ENCODE measurements at places on chromosomes 11 and 22. TPM values are rescaled to one million over a fixed set of nuclear protein-coding genes. Genes with fewer than 3 reads are reported as not detected.
A peak's percentile ranks its signal among the peaks of the same experiment; 100 is the strongest.

DNA sequence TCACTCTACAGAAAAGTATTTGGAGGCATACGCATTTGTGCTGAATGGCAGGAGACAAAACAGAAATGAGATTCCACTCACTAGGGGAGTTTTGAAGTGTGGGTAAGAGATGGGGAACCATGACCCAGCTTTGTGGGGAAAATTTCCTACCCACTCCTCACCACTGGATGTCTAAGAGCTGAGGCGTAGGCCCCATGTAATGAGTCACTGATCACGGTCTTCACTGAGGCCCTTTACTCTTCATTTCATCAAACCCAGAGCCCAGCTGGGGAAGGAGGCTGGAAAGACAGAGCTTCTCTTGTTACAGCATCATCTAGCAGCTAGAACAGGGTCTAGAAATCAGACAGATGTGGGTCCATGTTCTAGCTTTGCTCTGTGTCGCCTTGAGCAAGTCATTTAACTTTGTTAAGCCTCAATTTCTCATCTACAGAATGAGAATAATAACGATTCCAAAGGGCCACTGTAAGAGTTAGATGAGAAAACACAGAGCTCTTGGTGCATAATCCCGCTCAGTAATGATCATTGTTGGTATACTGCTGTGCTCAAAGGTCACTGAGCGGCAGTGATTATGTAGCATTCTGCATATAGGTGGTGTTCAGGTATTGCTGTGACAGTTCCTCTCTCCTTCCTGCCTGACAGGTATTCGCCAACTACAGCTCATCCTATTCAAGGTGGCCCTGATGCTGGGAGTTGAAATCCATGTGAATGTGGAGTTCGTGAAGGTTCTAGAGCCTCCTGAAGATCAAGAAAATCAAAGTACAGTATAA lies 97.2 kb downstream of the MICAL2 start:
- no peak overlapping the region for H3K4me3 ChIP-seq
- H3K27ac ChIP-seq = no peak overlapping the region
- DNase-seq = no peak

DNA sequence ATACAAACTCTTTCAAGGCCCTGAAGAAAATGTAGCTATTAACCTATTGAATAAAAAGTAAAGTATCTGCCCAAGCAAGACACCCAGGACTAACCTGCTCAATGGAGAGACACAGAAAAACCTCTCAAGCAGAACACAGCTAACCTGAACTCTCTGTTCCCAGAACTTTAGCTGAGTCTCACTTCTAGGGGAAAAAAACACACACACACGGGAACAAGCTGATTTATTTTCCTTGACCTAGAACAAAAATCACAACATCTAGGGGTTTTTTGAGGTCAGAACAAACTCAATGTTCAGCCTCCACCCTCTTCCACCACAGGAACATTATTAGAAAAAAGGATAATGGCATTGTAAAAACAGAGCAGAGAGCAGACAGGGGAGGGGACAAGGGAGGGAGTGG lies 121.6 kb downstream of the BBOX1 start:
- no peaks in the 10 kb centered on the region for H3K36me3 ChIP-seq
- H3K27ac ChIP-seq = no peak overlapping the region
- no peak overlapping the region for H3K4me3 ChIP-seq

- H3K36me3 ChIP-seq = no peaks in the 10 kb centered on the region
- H3K4me3 ChIP-seq = no peak overlapping the region
- H3K27ac ChIP-seq = no peak overlapping the region
- H3K4me1 ChIP-seq = no peaks in the 10 kb centered on the region
Measured at GRCh38 chr22:36548606-36549005, 19.6 kb upstream of the EIF3D start.

Gene NLRP6
- total RNA-seq = 0.49 TPM

Gene APOA5
- total RNA-seq = not detected

GRCh38 chr22:30113494-30113893 lies 33.2 kb downstream of the HORMAD2 start:
- H3K27me3 ChIP-seq = no peaks in the 10 kb centered on the region
- no peak for DNase-seq
- no peaks in the 10 kb centered on the region for H3K36me3 ChIP-seq
- no peak overlapping the region for H3K27ac ChIP-seq
- no peak overlapping the region for H3K4me3 ChIP-seq

Gene GAS2
- total RNA-seq = 3.2 TPM

Gene PLAAT2
- total RNA-seq = not detected

Gene QSER1
- total RNA-seq = 39.0 TPM

Gene NLRP14
- total RNA-seq = not detected

DNA sequence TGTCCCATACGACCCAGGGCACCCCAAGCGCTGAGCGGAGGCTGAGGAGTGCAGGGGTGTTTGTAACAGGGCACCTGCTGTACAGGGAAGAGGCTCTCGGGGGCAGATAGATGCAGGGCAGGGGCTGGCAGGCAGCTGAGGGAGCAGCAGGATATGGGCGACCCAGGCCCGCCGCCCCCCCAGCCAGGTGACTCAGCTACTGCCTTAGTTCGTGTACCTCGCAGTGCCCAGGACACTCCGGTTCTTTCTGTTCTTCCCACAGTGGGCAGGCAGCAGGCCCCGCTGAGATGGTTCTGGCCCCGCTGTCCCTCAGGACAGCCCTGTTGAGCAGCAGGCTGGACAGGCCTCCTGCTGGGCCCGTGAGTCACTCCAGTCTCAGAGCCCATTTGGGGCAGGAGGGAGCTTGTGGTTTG lies 16.2 kb downstream of the PHLDA2 start:
- H3K27me3 ChIP-seq = no peaks in the 10 kb centered on the region
- H3K4me1 ChIP-seq = peaks cover 42% of the 10 kb centered on the region
- no peak for DNase-seq
- no peaks in the 10 kb centered on the region for H3K36me3 ChIP-seq

Gene ADAMTS15
- total RNA-seq = 12.0 TPM

DNA sequence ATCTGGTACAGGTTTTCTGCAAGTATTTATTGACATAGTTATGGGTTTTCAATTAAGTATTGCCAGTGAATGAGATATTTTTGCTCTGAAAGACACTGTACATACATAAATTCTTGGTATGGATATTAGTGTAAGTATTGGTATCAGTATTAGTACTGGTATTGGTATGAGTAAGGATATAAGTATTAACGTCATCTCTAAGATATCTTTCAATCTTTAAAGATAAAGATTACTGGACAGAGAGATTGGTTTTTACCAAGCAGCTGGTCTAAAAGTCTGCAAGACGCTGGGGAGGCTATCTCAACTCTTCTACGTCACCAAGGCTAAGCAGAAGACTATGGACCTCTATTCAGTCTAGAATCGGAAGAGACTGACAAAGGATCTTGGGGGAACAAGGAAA lies 234.5 kb downstream of the NXPE2 start:
- no peak for DNase-seq
- H3K36me3 ChIP-seq = no peaks in the 10 kb centered on the region
- H3K27ac ChIP-seq = no peak overlapping the region
- H3K4me1 ChIP-seq = no peaks in the 10 kb centered on the region
- H3K27me3 ChIP-seq = no peaks in the 10 kb centered on the region

DNA sequence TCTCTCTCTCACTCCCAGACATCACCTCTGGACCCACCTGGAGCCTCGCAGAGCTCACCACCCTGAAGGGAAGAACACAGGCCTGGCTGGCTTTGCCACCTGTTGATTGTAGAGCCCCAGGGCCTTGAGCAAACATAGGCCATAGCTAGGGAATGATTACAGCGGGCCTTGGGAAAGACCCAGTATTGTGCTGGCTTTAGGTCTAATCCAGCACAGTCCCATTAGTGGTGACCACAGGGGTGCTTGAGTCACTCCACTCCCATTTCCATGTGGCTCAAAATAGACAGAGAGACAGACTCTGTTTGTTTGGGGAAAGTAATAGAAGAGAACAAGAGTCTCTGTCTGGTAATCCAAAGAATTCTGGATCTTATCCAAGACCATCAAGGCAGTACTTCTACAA lies 42.7 kb upstream of the FAM181B start:
- H3K36me3 ChIP-seq = no peaks in the 10 kb centered on the region
- no peak overlapping the region for H3K27ac ChIP-seq
- H3K4me3 ChIP-seq = no peak overlapping the region
- H3K27me3 ChIP-seq = no peaks in the 10 kb centered on the region
- no peaks in the 10 kb centered on the region for H3K4me1 ChIP-seq
- DNase-seq = no peak

DNA sequence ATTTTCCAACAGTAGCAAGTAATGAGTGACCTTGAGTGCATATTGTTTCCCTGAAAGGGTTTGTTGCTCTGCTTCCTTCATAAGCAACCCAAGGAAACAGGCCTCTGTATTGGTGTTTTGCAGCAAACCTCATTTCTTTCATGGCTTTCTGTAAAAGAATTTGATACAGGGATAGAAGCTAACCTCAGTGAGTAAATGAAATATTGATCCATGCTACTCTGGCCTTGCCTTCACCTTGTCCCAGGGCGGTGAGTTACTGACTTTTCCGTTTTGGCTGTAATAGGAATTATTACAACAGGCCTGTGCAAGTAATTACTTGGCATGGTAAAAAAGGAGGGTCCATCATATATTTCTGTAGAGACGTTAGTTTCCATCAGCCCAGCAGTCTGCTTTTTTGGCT lies 130.9 kb upstream of the MPPED2 start:
- no peaks in the 10 kb centered on the region for H3K27me3 ChIP-seq
- H3K4me3 ChIP-seq = no peak overlapping the region
- no peak overlapping the region for H3K27ac ChIP-seq
- H3K36me3 ChIP-seq = no peaks in the 10 kb centered on the region
- no peaks in the 10 kb centered on the region for H3K4me1 ChIP-seq
- no peak for DNase-seq

GRCh38 chr11:104995001-104995408 lies 26.6 kb upstream of the CASP4 start:
- no peak overlapping the region for H3K4me3 ChIP-seq
- no peaks in the 10 kb centered on the region for H3K4me1 ChIP-seq
- DNase-seq = no peak

- peaks cover 47% of the 10 kb centered on the region for H3K4me1 ChIP-seq
- H3K36me3 ChIP-seq = peaks cover 16% of the 10 kb centered on the region
- peak overlapping the region; percentile 57 for H3K27ac ChIP-seq
Measured at GRCh38 chr22:20956258-20957101, 10.6 kb upstream of the AIFM3 start.

DNA sequence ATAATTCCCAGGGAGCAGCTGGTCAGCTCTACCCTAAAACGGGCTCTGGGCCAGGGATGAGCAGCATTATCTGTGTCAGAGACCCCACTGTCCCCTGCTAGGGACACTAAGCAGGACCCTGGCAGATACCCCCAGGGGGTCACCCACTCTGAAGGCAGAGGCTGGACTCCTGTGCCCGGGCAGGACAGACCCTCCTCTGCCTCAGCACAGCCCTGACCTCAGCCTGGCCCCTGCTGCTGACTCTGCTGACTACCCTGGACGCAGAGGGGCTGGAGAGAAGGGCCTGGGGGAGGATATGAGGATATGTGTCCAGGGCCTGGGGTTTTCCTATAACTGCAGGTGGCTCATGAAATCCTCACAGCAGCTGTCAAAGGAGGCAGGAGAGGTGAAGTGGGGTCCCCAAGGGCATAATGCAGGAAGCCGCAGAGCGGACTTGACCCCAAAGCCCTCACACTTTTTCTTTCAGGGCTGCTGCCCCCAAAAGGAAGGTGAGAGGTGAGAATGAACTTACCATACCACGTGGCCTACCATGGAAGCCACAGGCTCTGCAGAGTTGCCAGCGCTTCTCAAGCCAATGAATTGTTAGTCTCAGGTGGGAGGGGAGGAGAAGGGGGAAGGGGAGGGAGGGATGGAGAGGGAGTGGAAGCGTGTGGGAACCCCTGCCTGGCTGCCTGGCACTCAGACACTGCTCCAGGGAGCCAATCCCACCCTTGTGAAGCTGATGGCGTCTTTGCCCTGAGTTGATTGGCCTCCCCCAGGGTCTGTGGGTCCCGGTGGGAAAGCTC lies 76.7 kb upstream of the WNT11 start:
- no peak overlapping the region for H3K4me3 ChIP-seq
- DNase-seq = no peak
- no peaks in the 10 kb centered on the region for H3K4me1 ChIP-seq
- H3K27me3 ChIP-seq = no peaks in the 10 kb centered on the region
- H3K27ac ChIP-seq = no peak overlapping the region

DNA sequence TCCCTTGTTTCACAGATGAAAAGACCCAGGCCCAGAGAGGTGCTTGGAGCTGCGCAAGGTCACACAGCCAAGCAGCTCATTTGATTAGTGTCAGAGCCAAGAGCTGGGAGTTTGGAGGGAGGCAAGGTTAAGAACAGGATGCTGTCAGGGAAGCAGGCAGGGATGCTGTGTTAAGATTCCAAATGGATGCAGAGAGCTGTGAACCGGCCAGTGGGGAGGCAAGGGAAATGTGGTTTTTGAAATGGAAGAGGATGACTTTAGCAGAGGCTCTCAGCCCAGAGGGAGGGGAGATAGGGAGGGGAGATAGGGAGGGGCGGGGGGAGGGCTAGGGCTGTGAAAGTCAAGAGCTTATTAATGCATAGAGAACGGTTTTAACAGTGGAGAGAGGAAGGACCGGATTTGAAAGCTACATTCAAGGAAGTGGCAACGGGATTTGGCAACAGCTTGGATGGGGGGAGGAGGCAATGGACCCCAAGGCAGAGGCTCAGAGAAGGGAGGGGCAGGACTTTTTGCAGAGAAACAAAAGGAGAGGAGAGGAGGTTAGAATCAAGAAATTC lies 13.0 kb downstream of the RTN4RL2 start:
- H3K36me3 ChIP-seq = no peaks in the 10 kb centered on the region
- no peak overlapping the region for H3K27ac ChIP-seq
- no peak overlapping the region for H3K4me3 ChIP-seq
- peaks cover 22% of the 10 kb centered on the region for H3K4me1 ChIP-seq

Gene CHST1
- total RNA-seq = 2.0 TPM

Gene TMEM191C
- 8.3 TPM for total RNA-seq

Gene TPH1
- total RNA-seq = 0.49 TPM

Gene THYN1
- total RNA-seq = 39.8 TPM

Gene TUT1
- total RNA-seq = 12.0 TPM

Data from vagina (tissue), 2 donors.